ENCODE measurements at places on chromosomes 4 and X.

DNA sequence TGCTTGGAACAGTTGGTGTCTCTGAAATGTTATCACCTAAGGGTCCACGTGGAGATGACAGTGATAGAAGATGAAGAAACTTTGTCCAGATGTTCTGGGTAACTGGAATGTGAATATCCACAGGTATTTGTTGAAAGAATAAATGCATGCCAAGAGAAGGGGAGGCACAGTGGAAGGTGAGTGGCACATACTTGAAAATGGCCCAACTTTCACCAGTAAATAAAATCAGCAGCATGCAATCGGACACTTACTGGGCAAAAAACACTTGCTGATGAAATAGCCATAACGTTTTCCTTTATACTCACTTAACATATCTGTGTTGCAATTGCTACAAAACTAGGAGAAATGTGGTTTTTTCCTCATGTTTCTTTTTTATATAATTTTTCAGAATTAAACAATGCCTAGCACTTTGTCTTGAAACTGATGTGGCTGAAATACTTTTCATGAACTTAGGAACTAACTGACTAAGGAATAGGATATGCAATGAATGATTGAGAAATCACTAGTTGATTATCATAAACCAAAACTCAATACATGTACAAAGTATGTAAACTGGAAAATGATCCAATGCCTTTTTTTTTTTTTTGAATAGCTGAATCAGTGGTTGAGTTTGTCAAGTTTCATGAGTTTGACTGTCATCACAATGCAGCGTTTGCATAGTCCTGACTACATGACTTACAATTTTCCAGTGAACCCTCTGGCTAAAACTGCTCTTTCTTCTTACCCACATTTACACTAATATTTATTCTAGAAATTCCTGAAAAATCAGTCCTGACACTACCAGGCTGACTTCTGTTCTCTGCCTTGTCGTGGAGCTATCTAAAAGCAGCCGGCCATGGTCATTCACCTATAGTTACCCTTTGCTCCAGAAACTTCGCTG lies 127.4 kb downstream of the CPE start:
- no peak for DNase-seq

- DNase-seq = no peak
Measured at GRCh38 chr4:38630519-38630918, 33.5 kb upstream of the KLF3 start.

- no peak for DNase-seq
Measured at GRCh38 chrX:139121616-139122286, 408.8 kb upstream of the F9 start.

GRCh38 chr4:17521595-17521994 lies 6.6 kb downstream of the CLRN2 start:
- DNase-seq = no peak

GRCh38 chr4:12724510-12724909 lies 759.6 kb downstream of the RAB28 start:
- no peak for DNase-seq

GRCh38 chrX:7706032-7706431 lies 136.9 kb upstream of the VCX start:
- DNase-seq = no peak

- DNase-seq = no peak
Measured at GRCh38 chrX:153491351-153491914, 3.3 kb upstream of the BGN start.

DNA sequence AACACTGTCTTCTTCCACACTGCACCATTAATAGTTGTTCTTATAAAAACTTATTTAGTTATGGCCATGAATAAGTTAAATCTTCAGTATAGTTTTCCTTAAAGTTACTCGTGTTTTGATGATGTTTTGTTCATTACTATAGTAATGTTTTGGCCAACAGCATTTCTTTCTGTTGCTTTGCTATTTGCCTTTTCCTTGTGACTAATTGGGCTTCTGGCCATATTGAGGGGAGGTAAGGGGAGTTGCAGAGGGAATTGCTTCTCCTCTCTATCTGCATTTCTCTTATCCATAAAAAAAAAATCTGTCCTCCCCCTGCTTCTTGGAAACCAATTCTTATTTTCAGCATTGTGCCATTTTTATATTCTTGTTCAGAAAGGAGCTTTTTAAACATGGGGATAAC lies 42.7 kb upstream of the ZCCHC12 start:
- DNase-seq = no peak

DNA sequence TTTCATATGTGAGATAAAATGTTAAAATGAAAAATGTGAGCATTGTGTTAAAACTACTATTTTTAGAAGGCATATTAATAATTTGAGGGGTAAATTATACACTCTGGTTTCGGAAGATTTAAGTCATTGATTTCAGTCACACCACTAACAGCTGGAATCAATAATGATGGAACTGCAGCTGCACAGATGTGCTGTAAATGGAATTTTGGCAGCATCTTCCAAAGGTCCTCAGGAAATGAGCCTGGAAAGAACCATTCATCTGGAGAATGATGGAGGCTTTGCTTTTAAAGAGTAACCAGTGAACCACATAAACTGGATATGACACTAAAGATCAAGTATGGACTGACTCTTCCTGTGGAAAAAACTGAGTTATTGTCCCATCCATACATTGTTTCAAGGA lies 759.0 kb upstream of the EPHA5 start:
- no peak for DNase-seq

DNA sequence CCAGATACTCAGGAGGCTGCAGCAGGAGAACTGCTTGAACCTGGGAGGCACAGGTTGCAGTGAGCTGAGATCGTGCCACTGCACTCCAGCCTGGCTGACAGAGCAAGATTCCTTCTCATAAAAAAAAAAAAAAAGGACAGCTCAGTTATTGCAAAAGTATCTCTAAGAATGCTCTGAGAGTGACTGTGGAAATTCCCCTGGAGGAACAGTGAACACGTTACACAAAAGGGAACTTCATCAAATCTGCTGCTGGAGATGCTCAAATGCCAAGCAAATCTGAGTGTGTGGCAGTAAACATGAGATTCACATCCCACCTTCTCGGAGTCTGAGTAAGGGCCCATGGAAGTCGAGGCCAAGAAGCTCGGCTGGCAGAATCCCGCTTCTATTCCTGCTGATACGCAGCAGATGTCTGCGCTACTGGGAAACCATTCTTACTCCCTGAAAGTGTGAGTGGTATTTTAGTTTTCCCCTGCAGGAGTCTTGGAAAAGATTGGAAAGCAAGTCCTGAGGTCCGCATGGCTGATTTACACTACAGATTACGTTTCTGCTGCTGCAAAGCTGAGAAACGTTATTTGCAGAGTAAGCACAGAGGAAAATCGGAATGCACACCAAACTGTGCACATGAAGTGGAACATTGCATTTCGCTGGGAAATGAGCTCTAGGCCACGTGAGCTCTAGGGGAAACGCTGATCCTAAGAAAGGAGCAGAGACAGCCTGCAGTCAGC lies 162.9 kb downstream of the NSUN7 start:
- no peak for DNase-seq

GRCh38 chr4:71201817-71202576 lies 136.8 kb upstream of the SLC4A4 start:
- DNase-seq = no peak

- DNase-seq = no peak
Measured at GRCh38 chrX:80648023-80648422, 161.7 kb downstream of the BRWD3 start.

- no peak for DNase-seq
Measured at GRCh38 chrX:134172588-134173259, 64.3 kb upstream of the CCDC160 start.

DNA sequence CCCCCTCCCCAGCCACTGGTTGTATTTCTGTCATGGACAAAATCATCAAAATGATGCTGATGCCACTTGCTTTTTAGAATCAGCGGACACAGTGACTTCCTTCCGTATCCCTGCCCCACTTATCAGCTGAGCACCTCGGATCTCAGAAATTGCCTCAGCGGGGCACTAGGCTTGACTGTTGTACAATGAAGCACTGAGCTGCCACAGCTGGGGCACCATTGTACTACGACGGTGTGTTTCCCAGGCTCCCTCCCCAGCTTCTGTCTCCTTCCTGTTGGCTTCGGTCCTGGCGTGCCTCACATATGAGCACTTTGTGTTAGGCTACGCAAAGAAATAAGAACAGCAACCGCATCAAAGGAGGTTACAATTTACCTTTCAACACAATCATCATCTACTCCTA lies 82.4 kb downstream of the F11 start:
- DNase-seq = no peak

DNA sequence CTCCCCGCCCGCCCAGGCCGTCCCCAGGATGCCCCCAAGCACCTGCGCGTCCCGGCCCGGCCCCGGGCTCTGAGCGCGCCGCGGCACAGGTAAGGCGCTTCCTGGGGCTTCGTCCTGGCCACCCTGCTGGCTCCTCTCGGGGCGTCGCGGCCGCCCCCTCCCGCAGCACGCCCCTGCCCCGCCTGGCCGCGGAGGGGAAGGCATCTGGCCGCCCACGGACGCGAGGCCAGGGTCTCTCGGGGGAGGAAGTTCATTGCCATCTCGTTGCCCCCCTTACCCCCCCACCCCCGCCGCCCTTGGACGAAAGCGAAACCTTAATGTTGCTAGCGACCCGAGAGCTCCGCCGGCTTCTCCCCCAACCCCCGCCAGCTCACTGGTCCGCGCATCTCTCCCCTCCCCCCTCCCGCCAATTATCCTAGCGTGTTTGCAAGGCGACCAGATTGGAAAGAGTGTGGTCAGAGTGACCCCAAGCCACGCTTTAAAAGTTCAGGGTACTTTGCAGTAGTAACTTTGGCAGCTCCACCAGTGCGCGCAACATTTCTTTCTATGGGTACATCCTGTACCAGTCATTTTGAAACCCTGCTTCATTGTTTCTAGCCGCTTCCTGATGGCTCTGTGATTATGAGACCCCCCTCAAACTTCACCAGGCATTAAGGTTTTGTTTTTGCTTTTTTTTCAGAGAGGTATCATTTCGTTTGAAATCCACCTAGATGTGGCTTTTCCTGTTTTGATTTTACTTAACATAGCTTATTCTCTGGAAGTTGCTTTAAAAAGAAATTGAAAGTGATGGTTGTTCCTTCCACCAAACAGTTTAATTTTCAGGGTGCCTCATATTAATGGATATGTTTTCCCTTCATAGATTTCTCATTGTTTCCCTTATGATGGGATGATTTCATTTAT lies 626 bp downstream of the TBC1D1 start:
- no peak for DNase-seq

DNA sequence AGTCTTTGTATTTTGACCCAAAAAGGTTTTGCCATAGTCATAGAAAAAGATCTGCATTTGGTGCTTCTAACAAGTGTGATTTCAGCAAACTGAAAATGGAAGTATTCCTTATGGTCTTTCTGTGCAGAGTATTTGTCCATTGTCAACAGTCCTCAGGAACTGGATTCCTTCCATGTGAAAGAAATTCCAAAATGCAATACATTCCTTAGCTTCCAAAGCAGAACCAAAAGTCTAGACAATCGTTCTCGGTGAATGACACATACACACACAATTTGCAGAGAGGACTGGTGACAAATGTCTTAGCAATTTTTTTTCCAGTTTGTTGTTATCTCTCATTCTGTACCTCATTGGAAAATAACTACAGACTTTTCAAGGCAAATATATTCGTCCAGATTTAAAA lies 562.2 kb upstream of the SLIT2 start:
- DNase-seq = no peak

DNA sequence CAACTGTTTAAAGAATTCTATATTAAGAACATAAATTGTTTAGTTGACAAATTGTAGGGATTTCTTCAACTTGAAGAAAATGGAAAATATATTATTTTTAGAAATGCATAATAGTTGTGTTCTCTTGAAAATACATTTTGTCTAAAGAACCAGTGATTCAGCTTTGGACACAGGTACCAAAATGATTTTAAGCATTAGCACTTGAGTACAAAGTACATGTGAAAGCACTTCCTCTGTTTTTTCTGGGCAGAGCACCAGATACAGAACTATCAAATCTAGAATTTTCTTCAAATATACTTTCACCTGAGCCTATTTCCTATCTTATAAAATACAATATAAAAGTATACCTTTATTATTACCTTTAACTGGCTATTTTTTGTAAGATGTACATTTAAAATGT lies 539.8 kb downstream of the ADGRL3 start:
- no peak for DNase-seq

DNA sequence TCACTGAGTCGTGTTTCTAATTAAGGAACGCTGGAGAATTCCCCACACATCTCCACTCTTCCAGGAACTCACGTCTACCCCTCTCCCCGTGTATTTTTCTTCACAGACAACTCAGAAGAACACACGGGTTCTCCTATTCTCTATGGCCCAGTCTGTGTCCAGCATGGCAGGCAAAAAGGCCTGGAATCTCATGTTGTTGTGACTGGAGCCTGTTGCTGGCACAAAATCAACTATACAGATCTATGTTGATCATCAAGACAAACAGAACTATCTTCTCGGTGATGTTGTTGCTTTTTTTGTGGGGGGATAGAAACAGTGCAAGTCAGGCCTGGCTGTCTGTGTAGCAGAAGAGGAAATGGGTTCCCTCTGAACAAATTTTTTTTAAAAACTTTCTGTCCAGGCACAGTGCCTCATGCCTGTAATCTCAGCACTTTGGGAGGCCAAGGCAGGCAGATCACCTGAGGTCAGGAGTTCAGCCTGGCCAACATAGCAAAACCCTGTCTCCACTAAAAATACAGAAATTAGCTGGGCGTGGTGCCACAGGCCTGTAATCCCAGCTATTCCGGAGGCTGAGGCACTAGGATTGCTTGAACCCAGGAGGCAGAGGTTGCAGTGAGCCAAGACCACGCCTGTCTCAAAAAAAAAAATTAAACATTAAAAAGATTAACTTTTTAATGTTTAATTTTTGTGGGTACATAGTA lies 50.5 kb upstream of the CBR4 start:
- no peak for DNase-seq

- DNase-seq = no peak
Measured at GRCh38 chrX:15448010-15448639, 45.0 kb downstream of the PIR start.

GRCh38 chr4:85952972-85953650 lies 406.7 kb downstream of the MAPK10 start:
- no peak for DNase-seq

GRCh38 chr4:96809563-96809962 lies 969.7 kb downstream of the PDHA2 start:
- no peak for DNase-seq

GRCh38 chr4:128832243-128832625 lies 22.7 kb downstream of the JADE1 start:
- DNase-seq = no peak

DNA sequence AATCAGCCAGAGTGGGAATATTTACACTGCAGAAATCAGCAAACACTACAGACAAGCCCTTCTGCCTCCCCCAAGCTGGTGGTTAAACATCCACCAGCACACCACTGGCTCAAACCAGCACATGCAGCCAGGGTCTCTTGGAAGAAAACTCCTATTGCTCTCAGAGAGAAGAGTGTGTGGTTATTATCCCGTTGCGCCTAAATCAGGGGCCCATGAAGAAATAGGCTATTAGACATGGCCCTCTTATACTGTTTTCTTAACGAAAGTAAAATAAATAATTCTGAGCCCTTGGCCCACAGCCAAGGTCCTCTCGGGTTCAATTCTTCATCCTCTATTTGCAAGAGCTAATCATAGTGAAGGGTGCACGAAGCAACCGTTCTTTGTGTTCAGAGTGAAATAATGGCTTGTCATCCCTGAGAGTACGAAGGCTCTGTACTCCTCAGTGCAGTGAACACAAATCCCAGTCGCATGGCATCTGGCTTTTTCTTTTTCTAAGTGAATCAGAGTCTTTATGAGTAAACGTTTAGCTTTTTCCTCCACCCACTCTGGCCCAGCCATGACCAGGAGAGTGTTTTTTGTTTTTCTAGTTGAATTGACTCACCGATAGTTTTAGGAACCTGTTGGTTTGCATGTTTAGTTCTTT lies 33.4 kb upstream of the RBM47 start:
- DNase-seq = no peak

GRCh38 chrX:10728806-10729389 lies 108.5 kb upstream of the MID1 start:
- no peak for DNase-seq
